ENCODE measurements at places on chromosomes 11 and 22.
A peak's percentile ranks its signal among the peaks of the same experiment; 100 is the strongest.

GRCh38 chr11:65865550-65866172 is 5.4 kb downstream of the MUS81 start:
- DNase-seq = no peak

- DNase-seq = no peak
These were observed 9.5 kb downstream of the SEPTIN3 start for GRCh38 chr22:41978732-41979131.

DNA sequence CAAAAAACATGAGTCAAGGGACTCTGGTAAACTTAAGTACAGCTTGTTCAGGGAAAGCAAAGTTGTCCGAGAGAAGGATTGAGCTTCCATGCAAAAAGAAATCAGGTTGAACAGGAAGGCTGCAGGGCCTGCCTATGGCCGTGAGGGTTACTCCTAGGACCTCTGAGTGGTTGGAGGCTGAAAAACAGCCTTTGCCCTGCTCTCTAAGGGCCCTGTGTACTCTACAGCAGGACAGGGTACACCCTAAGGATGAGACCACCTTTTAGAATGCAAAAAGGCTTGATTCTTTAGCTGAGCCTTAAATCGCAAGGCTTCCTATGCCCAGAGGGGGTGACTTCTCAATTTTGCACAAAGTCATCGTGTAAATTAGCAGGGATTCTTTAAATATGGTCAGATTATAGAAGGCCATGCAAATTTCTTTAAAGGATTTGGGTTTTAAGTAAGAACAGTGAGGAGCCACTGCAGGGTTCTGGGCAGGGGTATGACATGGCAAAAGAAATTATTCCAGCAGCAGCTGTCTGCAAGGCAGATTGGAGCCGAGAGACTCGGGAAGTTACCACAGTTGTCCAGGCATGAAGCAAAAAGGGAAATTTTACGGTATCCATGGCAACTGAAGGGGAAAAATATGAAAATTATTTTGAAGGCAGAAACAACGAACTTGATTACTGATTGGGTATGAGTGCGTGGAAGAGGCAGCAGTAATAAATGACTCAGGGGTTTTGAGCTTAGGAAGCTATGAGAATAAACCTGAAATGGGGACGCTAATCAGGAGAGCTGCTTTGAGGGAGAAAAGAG is 91.8 kb downstream of the FAM76B start:
- no peak for DNase-seq

GRCh38 chr22:17974087-17974486 is 50.3 kb downstream of the MICAL3 start:
- DNase-seq = no peak

GRCh38 chr11:120867531-120867930 is 156.4 kb upstream of the TBCEL start:
- DNase-seq = peak; percentile 12

DNA sequence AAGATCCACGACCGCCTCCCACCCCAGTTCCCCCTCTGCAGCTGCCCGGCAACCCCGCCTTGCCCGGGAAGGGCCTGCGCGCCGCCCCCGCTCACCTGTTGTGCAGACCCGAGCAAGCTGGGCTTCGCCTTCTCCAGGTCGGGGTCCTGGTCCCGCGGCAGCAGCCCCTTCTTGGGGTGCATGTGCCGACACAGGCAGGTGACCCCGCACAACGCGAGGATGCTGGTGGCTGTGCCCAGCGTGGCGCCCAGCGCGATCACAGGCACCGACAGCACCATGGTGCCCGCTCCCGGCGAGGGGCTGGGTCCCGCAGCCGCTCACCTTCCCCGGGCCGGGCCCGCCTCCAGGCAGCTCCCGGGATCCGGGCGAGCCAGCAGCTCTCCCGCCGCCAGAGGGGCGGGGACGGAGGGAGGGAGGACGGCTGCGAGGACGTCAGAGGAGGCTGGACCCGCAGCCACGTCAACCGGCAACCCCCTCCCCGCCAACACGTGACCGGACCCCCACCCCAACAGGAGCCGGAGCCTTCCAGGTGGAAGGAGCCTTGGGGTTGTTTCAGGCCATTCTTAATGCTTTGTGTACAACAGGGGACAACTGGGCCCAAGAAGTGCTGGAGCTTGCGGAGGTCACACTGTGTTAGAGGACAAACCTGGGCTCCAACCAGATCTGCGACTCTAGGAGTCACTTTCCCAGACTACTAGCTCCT is at the start of gene SYT13:
TSS of gene SYT13 (minus strand) at position 412 of the 703 bp plus-strand sequence. CDS start at position 278, 134 bp downstream.
- DNase-seq = peak; percentile 83

DNA sequence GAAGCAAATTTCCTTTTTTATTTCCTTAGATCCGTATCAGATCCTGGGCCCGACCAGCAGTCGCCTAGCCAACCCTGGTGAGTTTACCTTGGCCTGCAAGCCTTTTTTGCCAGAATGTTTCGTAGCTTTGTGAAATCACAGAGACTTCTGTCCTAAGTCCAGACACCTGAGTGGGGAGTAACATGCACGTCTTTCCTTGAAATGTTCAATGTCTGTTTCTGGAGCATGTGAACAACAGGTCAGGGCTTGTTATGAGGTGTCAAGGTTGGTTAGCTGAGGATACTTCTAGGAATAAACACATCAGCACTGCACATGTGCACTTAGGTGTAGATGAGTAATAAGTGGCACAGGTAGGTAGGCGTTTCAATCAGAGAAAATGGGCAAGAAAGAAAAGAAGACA is 58.0 kb downstream of the KCNJ1 start:
- no peak for DNase-seq

GRCh38 chr11:10639350-10639749 is 54.2 kb downstream of the IRAG1 start:
- no peak for DNase-seq

GRCh38 chr11:90846628-90847027 is 623.8 kb upstream of the CHORDC1 start:
- no peak for DNase-seq
